ENCODE measurements at places on chromosomes 3 and 15.

GRCh38 chr15:62509395-62509958 lies 344.4 kb upstream of the C2CD4B start:
- no peak for DNase-seq

DNA sequence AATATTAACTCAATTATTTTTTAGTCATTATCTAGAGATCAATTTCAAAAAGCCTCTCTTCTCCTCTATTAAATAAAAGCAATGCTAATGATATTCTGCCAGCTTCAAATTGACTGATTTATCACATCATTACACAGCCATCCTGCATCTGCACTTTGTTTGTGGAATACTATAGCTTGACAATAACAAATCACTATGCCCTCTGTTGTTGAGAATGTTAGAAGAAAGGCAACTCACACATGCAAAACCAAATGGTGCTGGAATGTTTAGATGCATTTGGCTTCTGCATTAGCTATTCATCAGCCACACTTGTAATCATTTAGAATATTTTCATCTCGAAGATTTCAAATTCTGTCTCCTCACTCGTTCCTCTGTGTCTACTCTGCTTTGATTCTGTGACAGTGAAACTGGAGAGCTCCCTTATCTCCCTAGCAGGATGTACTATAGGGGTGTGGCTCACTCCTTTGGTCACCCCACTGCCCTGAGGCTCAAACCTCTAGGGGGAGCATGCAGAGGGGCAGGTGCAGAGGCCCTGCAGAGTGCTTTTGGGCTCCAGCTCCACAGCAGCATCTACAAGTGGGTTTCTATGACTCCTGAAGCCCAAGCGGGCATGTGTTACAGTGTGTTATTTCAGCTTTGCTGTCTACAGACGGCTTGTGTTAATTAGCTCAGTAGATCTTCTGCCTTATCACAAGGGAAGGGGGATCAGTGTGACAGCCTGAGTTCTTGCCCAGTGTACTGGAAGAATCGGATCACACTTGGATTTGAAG lies 454.1 kb upstream of the BCHE start:
- no peak for DNase-seq

GRCh38 chr3:134694946-134695543 lies 44.2 kb upstream of the KY start:
- no peak for DNase-seq

GRCh38 chr3:38479431-38480092 lies 16.6 kb upstream of the EXOG start:
- peak; percentile 10 for DNase-seq

- DNase-seq = peak; percentile 67
Measured at GRCh38 chr15:69394556-69395282, 19.4 kb upstream of the KIF23 start.

DNA sequence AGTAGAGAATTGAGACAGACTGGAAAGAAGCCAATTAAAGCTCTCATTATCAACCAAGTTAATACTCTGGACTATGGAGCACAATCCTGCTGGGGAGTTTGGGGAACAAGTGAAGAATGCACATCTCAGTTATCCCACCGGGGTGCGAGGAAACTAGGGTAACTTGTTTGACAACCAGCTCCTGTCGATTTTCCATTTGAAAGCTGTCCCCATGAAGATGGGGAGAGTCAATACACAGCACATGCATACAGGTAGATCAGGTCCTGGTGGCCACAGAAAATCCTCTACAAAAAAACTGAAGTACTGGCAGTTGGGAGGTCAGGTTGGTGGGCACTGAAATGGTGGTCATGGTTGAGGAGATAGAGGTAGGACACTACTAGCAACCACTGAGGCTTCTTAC lies 25.7 kb upstream of the GRAMD1C start:
- no peak for DNase-seq

DNA sequence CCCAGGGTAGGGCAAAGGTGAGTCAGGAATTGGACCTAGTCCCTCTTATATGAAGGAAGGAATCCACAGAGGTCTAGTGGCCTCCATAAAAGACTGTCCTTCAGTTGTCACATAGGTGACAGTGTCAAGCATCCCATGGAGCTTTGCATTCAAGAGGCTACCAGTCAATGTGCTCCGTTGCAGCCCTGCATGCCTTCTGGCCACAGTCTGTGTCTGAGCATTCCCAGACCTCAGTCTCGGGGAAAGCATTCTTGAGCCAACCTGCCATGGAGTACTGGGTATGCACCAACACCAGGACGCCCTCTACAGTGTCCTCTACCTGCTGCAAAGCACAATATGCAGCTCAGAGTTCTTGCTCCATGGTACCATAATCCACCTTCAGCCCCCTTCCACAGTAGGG lies 46.7 kb upstream of the VGLL3 start:
- DNase-seq = no peak

GRCh38 chr3:150248116-150248887 lies 159.8 kb upstream of the TSC22D2 start:
- DNase-seq = no peak

DNA sequence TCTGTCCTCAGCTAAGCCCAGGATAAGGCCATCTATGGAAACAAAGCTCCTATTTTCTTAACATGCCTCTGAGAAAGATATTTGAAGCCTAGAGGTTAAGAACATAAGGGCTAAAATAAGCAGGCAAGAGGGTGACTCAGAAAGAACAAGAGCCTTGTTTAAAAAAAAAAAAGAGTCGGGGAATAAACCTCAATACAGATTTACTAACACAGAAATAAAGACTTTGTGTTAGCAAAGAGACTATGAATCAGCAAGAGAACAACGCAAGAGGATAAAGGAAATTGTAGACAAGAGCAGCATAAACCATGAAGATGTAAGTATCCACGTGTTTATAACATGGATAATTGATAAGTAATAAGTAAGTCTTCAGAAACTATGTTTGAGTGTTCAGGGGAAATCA lies 36.0 kb downstream of the RAB27A start:
- no peak for DNase-seq

- no peak for DNase-seq
Measured at GRCh38 chr3:138768125-138768524, 66.6 kb downstream of the PIK3CB start.

- DNase-seq = no peak
Measured at GRCh38 chr3:69500604-69501003, 114.7 kb upstream of the FRMD4B start.

- DNase-seq = no peak
Measured at GRCh38 chr15:33445984-33446383, 135.2 kb downstream of the RYR3 start.

DNA sequence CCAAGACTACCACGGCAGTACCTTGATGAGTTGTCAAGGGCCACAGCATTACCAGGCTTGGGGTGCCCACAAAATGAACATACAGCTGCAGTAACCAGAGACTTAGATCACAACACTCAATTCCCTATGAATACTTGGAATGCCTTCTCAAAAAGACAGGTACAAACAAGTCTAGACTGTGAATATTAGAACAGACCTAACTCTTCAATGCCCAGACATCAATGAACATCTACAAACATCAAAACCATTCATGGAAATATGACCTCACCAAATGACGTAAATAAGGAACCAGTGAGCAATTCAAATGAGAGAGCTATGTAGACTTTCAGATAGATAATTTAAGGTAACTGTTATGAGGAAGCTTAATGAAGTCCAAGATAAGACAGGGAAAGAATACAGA lies 185.1 kb upstream of the POU1F1 start:
- no peak for DNase-seq

GRCh38 chr3:30231277-30232141 lies 374.9 kb upstream of the TGFBR2 start:
- DNase-seq = no peak

DNA sequence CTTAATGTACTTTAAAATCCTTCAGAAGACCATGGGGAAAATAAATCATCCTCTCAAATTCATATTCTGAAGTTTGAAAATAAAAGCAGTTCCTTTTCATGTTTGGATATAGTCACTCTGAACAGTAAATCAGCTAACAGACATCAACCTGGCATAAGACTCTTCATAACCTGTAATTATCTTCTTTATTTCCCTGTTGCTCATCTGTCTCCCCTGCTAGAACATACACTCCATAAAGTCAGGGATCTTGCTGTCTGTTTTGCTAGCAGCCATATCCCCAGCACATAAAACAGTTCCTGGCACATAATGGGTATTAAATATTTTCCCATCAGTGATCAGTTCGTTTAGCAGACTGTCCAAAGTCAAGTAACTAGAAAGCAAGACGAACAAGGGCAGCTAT lies 11.2 kb downstream of the VGLL4 start:
- no peak for DNase-seq

- DNase-seq = no peak
Measured at GRCh38 chr3:182644790-182645433, 148.4 kb upstream of the ATP11B start.

DNA sequence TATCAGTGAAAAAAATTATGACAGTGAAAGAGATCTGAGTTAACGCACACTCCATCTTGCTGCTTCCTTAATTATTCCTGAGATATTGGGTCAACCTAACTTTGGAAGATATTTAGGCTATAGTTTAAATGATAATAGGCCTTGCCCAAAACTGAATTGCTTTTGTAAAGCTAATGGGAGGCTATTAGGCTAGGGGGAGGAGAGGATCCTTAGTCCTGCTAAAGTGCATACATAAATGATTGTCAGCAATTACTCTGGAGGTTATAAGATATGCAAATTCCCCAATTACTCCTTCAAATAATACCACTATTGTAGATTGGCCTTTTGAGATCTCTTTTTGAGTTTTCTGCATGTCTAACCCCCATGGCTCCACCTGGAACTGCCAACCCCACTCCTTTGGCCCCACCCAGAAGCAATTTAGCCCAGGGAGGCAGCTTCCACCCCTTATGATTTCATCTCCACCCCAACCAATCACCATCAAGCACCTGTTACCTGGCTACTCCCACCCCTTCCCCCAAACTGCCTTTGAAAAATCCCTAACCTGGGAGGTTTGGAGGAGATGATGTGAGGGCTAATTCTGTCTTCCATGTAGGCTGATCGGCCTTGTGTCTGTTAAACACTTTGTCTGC lies 509.3 kb upstream of the TGFBR2 start:
- no peak for DNase-seq

GRCh38 chr3:179935710-179936109 lies 101.0 kb downstream of the PEX5L start:
- DNase-seq = no peak

DNA sequence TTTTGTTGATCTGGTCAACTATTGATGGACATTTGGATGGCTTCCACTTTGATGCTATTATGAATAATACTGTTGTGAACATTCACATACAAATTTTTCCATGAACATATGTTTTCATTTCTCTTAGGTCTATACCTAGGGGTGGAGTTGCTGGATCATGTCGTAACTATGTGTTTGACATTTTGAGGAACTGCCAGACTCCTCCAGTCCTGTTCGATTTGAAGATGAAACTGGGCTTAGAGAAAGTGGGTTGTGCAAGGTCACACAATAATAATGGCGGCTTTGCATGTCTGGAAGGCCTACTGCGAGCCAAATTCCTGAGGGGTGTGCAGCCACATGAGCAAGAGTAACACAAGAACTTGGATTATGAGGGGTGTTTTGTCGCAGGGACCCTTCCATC lies 2.6 kb downstream of the TSEN2 start:
- no peak for DNase-seq

- DNase-seq = no peak
Measured at GRCh38 chr15:57785959-57786358, 79.4 kb downstream of the POLR2M start.

- no peak for DNase-seq
Measured at GRCh38 chr3:22121068-22121701, 370.2 kb upstream of the ZNF385D start.

DNA sequence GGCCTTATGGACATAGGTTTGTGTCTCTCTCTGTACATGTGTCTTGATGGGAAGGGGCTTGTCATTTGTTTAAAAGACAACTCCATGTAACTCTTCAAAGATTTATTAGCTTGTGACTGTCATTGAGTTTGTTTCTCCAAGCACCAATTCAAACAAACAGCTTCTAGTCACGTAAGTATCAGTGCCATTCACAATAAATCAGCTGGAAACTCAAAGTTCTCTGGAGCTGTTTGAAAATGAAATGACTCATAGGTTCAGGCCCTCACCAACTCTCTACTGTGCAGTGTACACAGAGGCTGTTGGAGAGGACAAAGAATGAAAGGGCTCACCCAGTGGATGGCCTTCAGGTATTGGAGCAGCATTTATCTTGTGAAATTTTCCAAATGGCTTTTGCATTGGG lies 476.3 kb downstream of the AGBL1 start:
- no peak for DNase-seq

DNA sequence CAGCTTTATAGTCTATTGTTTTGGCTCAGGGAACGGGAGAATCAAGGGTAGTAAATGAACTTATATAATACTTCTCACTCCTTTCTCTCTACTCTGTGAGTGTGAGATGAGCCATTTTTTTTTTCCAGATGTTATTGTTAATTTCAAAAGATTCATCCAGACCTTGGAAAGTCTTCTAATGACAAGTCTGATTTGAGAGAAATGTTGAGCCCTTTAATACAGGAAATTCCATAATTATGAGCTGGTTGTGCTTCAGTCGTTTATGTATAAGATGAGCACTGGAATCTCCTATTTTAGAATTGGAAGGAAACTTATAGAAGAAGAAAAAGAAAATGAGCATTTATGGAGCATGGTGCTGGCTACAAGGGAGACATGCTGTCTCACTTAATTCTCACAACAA lies 92.0 kb downstream of the FBN1 start:
- DNase-seq = no peak

DNA sequence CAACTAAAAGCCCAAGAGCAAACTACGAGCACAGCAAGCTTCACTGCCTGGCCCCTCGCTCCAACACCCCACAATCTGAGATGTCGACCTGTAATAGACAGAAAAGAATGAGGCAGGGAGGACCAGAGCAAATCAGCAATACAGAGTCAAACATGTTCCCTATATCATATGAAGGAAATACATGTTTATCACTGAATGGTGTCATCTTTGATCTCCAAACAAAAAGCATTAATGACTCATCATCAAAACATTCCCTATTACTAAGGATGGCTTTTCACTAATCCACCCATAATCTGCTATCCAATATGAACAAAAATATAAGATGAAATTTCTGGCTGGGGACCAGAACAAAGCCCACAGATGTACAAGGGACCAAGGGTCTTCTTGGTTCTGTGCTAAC lies 34.7 kb downstream of the MYO5A start:
- DNase-seq = no peak
